ENCODE measurements at places on chromosomes 3 and 15.

GRCh38 chr3:136860541-136860940 is 1.5 kb upstream of the NCK1 start:
- DNase-seq, result no peak

- no peak for DNase-seq
These were observed 314.2 kb downstream of the ZNF385D start for GRCh38 chr3:21436835-21437234.

GRCh38 chr15:41921639-41922038 is 27.8 kb upstream of the SPTBN5 start:
- DNase-seq, result no peak

DNA sequence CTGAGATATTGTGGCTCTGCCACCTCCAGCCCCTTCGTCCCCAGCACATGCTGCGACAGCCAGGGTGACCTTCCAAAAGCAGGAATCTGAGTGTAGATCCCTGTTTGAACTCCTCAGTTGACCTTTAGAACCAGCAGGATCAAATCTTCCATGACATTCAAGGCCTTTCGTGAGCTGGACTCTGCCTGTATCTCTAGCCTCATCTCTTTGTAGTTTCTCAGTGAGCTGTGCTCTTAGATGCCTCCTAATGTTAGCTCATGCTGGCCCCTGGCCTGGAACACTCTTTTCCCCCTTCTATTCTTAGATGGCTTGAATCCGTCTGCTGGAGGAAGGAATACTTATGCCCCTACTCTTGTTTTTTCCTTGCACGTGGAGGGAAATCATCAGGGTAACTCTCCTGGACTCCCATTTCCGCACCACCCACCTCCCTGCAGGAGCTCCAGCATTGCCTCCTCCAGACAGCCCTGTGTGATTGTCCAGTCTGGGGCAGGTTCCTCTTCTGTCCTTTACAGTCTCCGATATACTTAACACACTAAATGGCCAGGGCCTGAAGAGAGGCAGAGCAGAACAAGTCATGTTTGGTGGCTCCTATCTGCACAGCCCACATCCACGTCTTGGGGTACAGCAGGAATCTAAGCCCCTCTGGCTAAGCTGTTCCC is 26.7 kb upstream of the CHRNB4 start:
- no peak for DNase-seq

- DNase-seq, result no peak
These were observed 445.9 kb downstream of the MCTP2 start for GRCh38 chr15:94677202-94677790.

DNA sequence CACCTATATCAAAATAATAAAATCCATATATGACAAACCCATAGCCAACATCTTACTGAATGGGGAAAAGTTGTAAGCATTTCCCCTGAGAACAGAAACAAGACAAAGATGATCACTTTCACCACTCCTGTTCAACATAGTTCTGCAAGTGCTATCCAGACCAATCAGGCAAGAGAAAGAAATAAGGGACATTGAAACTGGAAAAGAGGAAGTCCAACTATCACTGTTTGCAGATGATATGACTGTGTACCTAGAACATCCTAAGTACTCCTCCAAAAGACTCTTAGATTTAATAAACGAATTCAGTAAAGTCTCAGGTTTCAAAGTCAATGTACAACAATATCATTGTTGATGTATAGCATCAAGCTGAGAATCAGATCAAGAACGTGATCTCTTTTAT is 35.6 kb upstream of the FGF7 start:
- DNase-seq, result no peak

- DNase-seq, result peak; percentile 57
These were observed 9.4 kb upstream of the SMCO1 start for GRCh38 chr3:196524527-196524926.

DNA sequence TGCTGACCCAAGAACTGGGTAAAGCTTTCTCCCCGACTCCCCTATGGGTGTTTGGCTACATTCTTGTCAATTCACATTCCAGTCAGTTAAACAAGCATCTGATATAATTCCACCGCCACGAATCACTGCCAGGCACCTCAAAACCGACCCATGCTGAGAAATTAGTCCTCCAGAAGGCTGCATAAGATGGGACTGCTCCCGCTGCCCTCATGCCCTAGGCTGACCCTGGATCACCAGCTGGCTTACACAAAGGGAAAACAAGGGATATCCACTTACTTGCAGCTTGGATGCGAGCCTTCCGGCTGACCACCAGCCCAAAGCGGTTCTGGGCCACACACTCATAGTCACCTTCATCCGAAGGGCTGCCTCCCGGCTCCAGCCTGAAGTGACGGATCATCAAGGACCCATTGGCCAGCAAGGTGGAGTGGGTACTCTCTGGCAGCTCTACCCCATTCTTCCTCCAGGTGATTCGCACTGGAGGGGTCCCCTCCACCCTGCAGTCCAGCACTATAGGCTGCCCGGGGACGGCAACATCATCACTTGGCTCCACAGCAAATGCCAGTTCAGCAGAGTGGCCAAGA is 2.9 kb downstream of the IGDCC3 start:
- DNase-seq, result no peak

DNA sequence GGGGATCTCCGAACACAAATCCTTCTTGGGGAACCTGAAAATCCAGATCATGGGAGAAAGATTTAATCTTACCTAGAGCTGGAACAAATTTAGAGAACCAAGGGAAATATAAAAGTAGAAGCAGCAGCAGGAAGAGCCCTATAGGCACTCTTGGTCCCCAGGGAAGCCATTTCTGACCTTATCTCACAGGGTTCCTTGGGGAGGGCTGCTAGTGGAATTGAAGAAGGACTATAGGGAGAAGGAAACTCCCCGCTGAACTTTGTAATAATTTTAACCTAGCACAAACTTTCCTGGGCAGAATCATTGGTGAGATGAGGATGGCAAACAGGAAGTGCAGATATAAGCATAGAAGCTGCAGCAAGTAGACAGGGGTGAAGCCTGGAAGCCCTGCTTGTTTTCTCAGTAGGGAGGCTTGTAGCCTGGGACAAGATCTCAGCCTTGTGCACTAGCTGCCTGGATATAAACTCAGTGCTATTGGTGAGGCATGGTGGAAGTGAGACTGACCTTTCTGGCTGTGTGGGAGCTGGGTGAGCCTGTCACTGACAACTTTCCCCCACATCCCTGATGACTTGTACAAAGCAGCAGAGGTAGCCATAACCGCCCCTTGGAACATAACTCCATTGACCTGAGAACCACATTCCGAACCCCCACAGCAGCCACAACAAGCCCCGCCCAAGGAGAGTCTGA is 343.0 kb upstream of the TGFBR2 start:
- no peak for DNase-seq

DNA sequence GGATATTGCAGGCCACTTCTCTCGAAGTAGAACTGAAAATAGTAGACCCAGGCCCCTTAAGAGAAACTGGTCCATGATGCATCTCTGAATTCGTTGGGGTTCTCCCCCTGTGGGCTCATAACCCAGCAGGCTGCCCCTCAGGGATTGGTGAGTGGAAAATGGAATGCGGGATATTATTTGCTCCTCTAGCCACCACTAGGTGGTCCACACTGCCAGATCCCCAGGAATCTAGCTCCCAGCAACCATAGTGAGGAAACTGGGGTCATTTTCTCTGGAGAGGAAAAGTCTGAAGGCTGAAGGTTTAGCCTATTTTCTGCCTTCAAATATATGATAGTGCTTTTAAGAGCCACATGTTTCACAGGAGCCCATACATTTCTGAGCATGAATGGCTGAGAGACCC is 6.7 kb downstream of the CX3CR1 start:
- DNase-seq, result no peak

DNA sequence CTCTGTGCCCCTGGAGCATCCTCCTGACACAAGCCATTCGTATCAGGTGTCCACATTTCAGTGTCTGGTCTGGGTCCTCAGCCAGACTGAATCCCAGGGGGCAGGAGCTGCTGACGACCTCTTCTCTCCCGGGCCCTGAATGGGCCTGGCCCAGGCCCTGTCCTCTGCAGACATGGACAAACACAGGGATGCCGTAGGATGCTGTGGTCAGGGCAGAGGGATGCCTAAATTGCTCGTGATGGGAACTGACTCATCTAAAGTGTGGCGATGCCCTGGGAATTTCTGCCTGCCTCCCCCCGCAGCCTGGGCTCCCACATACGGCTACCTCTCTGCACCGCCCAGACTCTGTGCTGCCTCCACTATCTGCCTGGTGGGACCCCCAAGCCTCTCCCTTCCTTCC is 58.5 kb upstream of the CTSH start:
- no peak for DNase-seq

- DNase-seq, result no peak
These were observed 22.5 kb downstream of the ANXA2 start for GRCh38 chr15:60375306-60375705.

DNA sequence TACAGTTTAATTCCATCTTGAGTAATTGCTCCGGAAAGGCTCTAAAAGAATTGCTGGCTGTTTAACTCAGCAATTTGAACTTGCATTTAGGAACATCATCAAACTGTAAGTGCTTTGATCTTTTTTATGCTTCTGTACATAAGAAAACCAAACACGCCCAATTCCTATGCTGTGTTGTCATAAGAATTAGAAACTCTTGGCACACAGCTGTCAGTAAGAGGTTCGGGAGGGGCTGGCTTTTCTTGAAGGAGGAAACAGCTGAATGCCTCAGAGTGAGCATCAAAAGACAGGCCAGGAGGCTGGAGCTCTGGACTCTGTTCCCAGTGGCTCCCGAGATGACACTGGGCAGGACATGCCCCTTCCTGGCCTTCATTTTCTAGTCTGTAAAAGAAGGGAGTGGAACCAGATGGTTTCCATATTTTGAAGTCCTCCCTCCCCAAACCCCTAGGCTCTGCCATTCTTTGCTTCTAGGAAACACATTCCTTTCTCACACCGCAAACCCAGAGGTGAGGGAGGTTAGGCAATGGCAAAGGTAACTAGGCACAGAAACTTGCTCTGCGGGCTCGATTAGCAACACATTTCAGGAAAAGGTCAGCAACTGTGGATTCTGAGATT is 73.7 kb upstream of the DLG1 start:
- DNase-seq, result no peak

DNA sequence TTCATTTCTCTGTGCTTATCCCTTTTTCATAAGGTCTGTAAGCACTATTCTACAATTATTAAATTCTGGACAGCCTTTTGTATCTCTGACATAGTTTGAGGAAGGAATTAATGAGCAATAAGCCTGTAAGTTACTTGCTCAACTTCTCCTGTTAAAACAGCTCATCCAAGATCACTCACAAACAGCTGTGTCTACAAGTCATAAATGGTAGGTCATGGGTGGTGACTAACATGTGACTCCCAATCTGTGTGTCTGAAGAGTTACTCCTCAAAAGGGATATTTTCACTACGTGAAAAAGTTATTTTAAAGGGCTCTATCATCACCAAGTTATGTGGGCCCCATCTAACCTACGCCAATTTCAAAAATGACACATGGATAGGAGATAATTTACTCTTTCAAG is 145.2 kb upstream of the CBLB start:
- DNase-seq, result no peak

DNA sequence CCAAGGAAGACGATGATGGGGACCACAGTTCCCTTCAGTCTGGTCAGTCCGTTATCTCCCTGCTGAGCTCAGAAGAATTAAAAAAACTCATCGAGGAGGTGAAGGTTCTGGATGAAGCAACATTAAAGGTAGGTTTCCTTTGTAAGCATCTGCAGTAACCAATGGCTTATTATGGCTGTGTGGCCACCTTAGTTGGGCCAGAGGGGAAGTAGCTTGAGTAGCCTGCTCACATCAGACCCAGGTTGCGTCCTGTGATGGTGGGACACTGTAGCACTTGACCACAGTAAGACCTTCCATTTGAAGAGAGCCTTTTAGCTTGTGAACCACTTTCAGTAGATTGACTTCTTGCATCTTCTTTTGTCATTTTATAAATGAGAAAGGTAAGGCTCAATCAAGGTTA is 22.6 kb downstream of the STARD5 start:
- DNase-seq, result no peak

- no peak for DNase-seq
These were observed 20.2 kb downstream of the CFAP44 start for GRCh38 chr3:113421082-113421481.

DNA sequence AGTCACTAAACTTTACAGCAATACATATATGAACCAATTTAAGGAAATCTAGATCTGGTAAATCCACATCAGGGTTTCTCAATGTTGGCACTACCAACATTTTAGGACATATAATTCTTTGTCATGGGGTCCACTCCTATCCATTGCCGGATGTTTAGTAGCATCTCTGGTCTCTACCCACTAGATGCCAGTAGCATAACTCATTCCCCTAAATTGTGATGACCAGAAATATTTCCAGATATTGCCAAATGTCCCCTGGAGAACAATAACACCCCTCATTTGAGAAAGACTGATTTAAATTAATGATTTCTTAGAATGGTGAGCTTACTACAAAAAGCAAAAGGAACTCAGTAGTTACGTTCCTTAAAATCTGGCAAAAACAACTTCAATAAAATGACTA is 23.1 kb upstream of the ANKRD28 start:
- DNase-seq, result no peak

DNA sequence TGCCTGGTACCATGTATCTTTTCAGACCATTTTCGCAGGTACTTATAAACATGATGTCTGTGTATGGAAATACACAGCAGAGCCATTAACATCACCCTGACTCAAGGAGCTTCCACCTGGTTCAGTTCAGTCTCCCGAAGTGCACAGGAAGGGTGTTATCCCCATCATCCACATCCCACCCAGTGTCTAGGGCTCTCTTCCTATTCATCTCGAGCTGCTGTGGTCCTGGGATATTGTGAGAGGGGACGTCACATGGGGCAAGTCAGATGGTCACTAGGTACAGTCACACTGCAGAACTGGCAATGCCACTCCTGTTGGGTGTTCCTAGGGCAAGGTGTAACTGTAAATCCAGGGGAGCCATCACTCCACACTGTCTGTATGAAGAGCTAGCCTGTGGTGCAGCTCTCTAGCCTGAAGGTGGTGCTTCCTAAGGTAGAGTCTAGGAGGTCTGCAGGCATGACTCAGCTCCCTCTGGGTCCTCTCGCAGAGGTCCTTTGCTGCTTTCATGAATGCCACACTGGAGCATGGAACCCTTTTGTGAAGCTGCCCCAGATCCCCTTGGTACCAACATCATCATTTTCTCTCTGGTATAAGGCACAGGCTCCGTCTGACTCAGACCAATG is 13.9 kb downstream of the ISLR2 start:
- no peak for DNase-seq

- DNase-seq, result no peak
These were observed 58.7 kb downstream of the WNT7A start for GRCh38 chr3:13821126-13821525.

DNA sequence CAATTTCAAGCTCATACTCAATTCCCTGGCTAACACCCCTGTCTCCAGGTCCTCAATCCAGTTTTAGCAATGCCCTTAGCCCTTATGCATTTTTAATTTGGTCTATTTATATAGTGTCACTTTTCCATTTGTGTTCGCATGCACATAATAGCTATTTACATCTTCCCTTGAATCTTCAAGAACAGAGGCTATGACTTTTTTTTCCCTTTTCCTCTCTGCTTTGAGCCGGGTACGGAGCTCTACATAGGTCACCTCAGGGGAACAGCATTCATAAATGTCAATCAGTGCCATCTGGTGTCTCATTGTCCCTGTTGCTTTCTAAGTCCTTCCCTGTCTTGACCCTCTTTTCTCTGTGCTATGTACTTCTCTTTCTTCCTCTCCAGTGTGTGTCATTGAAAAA is 26.5 kb upstream of the ACTC1 start:
- DNase-seq, result no peak

All from hematopoietic multipotent progenitor cell treated with erythropoietin and hydrocortisone succinate and interleukin-3 and kit ligand, for 8 days (in vitro differentiated cells).